Hindlimb muscle (tissue), 1 donor: ENCODE measurements at places on chromosomes 7 and 10. TPM values are rescaled to one million over a fixed set of nuclear protein-coding genes. Genes with fewer than 3 reads are reported as not detected.

PPP1R9A gene
- polyA plus RNA-seq, result 28.7 TPM

VSIR gene
- polyA plus RNA-seq, result 50.4 TPM

GRCh38 chr7:44102846-44103565 lies 1.1 kb upstream of the AEBP1 start:
- no peak for DNase-seq

DNA sequence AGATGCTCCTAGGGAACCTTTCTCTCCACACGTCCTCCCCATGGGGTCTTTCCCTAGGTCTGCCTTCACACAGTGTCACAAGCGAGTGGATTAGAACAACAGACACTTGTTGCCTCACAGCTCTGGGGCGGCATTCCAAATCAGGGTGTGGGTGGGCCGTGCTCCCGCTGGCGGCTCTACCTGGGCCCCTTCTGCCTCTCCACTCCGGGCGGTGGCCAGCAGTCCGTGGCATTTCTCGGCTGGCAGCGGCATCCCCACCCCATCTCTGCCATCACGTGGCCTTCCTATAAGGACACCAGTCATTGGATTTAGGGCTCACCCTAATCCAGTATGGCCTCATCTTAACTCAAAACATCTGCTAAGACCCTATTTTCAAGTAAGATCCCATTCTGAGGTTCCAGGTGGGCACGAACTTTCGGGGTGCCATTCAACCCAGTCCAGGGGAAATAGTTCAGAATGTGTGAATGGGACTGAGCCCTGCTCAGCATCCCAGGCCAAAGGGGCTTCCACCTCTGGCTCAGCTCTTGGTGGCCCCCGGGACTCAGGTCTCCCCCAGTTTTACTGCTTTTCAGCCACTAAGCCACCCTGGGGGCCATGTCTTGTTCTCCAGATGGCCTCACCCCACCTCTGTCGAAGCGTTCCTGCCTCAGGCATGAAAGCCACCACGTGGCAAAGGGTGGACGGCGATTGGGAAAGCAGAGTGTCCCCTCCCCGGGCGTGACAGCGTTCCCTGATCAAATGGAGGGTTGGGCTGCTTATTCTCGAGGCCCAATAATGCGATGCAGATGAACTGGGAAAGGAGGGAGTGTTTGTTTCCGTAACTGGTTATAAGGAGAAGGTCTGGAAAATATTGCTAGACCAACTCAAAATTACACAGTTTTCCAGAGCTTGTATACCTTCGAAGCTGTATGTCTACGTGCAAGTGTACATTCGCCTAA lies 350.0 kb downstream of the GLRX3 start:
- DNase-seq, result no peak

GRCh38 chr10:17352583-17352982 lies 101.8 kb downstream of the ST8SIA6 start:
- no peak for DNase-seq

- DNase-seq, result no peak
Measured at GRCh38 chr10:13787015-13787421, 200.3 kb downstream of the PRPF18 start.

GRCh38 chr7:151472644-151473380 lies 32.9 kb upstream of the CRYGN start:
- no peak for DNase-seq

DNA sequence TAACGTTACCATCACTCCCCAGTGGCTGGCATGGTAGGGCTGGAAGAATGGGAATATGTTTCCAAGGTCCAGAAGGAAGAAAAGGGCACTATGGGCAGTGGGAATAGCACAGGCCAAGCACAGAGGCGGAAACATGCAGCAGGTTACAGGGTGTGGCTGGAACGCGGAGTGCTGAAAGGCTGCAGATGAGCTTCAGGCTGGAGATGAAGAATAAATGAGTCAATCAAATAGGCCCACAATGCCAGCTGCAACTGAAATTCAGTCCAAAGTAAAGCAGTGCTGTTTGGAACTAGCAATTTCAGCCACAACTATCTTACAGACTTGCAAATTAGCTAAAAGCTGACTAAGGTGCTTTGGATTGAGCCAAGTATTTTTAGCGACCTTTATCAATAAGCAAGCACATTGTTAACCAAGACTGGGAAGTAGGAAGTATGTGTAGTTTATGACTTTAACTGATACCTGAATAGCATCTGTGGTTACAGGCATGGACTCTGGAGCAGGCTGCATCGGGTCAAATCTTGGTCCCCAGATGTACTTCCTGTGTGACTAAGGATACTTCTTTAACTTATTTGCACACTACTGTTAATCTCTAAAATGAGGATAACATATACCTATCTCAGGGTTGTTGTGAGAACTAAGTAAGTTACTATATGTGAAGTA lies 77.5 kb upstream of the CTTNBP2 start:
- DNase-seq, result no peak

DNA sequence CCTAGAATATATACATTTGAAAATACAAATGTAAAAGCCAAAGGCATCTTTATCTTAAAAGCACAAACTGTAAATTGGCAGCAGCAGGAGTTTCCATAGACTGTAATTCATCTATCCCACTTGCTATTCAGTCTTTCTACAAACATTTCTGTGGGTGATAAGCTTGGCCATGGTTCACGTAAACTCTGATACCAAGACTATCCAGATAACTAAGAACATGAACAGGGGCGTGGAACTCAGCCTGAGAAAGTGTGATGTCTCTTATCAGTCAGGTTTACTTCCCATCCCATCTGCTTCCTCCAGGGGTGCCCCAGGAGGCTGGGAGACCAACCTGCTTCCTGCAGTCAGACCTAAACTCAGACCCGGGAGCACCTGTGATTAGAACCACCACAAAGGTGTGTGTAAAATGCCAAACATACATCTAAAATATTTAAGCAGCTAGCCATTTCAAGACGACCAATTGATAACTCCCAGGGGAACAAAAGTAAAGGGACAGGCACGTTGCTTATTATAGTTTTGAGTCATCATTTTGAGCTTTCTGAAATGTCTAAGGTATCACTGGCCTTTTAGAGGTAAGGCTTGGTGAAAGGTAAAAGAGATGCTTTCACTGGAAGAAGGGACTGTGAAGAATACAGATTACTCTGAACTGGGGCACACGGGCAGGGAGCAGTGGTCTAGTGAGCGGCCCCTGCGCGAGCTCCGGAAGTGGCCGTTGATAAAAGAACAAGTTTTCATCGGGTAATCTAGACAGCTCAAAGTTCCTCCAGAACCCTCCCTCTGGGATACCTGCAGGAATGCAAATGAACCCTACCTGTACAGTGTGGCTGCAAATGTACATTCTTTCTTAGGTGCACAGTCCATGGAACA lies 51.5 kb downstream of the RSU1 start:
- DNase-seq, result no peak

DNA sequence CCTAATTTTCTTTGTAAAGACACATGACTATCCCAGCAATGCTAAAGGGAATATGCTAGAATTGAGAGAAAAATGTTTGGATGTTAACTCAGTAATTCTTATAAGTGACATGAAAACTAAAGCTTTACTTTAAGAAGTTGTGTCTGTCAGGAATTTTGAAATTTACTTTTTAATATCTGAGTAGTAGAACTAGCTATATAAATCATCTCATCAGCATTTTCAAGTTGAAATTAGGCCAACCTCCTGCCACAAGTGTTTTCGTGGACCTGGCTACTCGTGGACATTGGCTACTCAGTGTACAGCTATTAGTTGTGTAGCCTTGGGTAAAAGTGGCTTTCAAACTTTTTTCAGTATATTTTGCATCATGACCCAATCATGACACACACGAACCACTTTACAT lies 70.5 kb downstream of the ADD3 start:
- no peak for DNase-seq
